Thoracic aorta (tissue), 2 donors: ENCODE measurements at places on chromosomes 2 and 18.
A peak's percentile ranks its signal among the peaks of the same experiment; 100 is the strongest.

GRCh38 chr18:2919600-2919999 is 72.8 kb downstream of the EMILIN2 start:
- DNase-seq: no peak

DNA sequence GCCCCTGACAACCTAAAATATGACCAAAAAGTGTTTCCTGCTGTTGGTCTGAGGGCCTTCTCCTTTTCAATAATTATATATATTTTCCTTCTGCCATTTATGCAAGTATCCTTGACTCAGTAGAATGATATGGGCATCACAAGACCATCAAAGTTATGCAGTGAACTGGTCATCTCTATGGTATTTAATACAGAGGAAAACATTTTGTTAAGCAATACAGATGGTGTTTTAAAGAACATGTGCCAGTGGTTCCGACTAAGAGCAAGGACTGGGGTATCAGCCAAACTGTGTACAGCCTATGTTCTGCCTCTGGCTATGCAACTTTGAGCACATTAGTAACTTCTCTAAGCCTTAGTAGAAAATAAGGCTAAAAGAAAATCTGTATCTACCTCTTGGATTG is 179.0 kb downstream of the TRABD2A start:
- no peak for DNase-seq

GRCh38 chr2:237291138-237291792 is 122.7 kb downstream of the COL6A3 start:
- DNase-seq: peak; percentile 90

- DNase-seq: no peak
Observed at GRCh38 chr18:61643884-61644647, 248.7 kb downstream of the RNF152 start.

DNA sequence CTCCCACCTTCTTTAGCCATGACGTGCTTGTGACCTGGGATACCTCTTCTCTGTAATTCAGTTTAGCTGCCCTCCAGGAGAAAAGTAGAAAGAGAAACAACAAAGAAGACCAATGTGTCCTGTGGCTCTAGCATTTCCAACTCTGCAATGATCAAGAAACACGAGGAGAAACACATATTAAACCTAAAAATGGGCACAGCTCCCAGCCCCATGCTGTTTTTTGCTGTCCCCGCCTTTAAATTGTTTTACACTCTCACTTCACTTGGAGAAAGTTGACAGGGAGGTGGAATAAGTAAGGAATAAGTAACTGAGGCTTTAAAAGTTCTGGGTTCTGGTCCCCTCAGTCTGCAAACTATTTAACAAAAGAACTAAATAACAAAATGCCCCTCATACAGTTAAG is 390.6 kb downstream of the TNS1 start:
- no peak for DNase-seq

- DNase-seq: no peak
Observed at GRCh38 chr2:25055376-25055920, 13.6 kb downstream of the EFR3B start.

DNA sequence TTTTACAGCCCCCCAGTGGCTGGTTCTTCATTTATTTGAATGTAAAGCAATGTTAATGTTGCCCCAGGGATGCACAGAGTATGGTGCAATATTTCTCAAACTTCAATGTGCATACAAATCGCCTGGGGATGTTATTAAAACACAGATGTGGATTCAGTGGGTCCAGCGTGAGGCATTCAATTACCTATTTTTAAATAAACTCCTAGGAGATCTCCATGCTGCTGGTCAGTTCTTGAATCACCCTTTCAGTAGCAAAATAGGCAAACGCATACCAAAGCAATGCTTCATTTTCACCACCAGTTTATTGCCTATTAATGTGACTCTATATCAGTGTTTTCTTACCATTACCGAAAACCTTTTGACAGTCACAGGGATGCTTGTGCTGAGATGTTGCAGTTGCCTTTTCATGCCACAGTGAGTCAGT is 530.7 kb downstream of the CBLN2 start:
- DNase-seq: no peak

DNA sequence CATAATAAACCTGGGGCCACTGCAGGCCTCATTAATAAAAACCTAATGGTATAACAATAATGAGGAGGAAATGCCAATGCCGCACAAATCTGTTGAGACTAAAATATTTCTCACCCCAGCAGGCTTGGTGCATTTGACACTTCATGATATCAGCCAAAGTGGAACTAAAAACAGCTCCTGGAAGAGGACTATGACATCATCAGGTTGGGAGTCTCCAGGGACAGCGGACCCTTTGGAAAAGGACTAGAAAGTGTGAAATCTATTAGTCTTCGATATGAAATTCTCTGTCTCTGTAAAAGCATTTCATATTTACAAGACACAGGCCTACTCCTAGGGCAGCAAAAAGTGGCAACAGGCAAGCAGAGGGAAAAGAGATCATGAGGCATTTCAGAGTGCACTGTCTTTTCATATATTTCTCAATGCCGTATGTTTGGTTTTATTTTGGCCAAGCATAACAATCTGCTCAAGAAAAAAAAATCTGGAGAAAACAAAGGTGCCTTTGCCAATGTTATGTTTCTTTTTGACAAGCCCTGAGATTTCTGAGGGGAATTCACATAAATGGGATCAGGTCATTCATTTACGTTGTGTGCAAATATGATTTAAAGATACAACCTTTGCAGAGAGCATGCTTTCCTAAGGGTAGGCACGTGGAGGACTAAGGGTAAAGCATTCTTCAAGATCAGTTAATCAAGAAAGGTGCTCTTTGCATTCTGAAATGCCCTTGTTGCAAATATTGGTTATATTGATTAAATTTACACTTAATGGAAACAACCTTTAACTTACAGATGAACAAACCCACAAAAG is 580.9 kb upstream of the TMEFF2 start:
- DNase-seq: no peak

- no peak for DNase-seq
Observed at GRCh38 chr2:238231809-238232208, 8.0 kb downstream of the HES6 start.

DNA sequence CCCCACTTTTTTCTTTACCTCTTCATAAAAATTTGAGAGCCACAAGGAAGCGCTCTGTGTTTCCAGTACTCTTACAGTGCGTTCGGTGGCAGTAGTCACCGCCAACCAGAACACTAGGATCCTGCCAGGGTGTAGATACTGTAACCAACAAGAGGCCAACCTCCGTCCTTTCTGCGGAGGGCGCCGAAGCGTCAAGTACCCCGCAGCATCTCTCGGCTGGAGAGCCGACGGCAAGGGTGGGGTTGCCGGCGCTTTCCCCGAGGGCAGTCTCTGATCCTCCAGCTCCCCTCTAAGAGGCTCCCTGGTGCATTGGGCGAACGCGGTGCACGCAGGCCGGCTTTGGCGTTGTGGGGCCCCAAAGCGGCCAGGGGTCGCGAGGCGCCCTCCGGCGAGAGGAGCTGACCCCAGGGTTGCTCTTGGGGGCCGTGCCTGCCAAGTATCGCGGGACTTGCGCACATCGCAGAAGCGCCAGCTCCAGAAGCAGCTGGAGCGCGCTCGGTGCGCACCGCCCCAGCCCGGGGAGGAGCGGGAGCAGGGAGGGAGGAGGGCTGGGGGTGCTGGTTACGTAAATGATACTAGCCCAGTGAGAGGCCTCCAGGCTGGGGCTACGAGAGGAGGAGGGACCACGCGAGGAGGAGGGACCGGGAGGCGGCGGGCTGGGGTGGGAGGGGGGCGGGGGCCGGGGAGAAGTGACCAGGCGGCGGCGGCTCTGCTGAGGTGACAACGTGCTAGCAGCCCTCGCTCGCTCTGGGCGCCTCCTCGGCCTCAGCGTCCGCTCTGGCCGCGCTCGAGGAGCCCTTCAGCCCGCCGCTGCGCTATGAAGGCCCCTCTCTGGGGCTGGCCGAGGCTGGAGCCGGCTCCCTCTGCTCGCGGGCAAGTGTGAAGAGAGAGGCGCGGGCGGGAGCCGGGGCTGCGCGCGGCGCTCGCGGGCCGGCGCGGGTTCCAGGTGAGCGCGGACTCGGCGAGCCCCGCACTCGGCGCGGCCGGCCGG is at the start of gene GALNT13:
GALNT13 (plus strand) TSS at position 692 of the 991 bp plus-strand sequence.
- DNase-seq: no peak

GRCh38 chr2:128536925-128537620 is 218.4 kb upstream of the HS6ST1 start:
- DNase-seq: no peak

- DNase-seq: no peak
Observed at GRCh38 chr2:189221811-189222467, 42.4 kb upstream of the COL5A2 start.

- no peak for DNase-seq
Observed at GRCh38 chr2:64203131-64203857, 59.1 kb upstream of the PELI1 start.

DNA sequence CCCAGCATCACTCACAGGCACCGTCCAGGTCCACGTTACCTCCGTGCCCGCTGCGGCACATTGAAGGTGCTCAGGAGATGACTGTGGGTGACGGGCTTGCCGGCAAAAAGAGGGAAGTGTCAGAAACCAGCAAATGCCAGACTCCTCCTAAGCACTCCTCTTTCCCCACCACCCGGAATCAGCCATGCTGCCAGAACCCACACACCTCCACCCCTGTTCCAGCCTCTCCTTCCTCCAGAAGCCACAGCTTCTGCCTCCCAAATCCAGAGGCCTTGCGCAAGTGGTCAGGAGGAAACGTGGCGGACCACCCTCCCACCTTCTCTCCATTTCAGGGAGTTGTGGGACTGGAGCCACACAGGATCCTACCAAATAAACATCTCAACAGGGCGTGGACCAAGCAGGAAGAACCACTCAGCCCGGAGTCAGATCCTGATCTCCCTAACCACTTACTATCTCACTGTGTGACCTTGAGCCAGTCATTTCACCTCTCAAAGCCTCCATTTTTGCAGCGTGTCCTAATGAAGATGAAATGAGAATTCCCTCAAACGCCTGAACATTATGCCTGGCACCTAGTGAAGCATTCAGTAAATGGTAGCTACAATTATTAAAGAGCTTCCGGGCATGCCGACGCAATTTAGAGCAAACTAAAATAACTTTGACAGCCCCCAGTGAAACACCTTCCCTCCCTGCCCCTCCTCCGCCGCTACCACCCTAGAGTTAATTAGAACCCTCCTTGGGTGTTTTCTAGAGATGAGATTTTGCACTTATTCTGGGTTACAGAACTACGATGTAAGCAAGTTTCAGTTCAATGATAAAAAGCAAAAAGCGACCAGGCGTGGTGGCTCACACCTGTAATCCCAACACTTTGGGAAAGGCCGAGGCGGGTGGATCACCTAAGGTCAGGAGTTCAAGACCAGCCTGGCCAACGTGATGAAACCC is 32.9 kb downstream of the SMAD7 start:
- DNase-seq: no peak

DNA sequence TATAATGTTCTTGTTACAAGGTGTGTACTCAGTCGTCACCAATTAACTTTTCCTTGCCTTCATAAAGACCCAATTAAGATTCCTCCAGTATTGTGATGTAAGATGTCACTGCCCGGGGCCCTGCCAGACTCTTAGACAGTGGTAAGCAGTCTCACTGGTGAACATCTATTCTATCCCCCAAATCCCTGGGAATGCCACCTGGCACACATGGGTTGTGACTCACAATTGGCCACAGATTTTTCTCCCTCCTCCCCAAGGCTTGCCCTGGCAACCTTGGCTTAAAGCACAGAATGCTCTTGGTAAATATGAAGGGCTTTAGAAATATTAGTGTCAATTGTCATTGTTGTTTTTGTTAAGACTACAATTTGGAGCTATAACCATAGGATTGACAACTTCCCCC is 287.9 kb downstream of the ETAA1 start:
- DNase-seq: no peak

GRCh38 chr2:15645300-15645699 is 53.6 kb downstream of the DDX1 start:
- DNase-seq: no peak

DNA sequence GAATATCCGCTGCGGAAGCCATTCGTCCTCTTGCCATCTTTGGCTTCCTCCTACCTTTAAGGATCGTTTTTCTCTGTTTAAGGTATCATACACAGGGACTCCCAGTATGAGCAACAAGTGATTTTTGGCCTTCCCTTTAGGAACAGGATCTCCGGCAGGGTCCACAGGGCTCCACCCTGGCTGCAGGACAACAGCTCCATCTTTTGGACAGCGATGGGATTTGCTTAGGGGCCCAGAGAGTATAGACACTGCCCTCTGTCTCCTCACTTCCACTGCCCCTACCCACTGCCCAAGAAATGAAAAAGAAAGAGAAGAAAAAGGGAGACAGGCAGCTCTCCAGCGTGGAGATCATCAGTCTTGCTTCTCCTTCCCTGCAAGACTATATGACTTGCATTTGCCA is 224.5 kb downstream of the UXS1 start:
- no peak for DNase-seq

DNA sequence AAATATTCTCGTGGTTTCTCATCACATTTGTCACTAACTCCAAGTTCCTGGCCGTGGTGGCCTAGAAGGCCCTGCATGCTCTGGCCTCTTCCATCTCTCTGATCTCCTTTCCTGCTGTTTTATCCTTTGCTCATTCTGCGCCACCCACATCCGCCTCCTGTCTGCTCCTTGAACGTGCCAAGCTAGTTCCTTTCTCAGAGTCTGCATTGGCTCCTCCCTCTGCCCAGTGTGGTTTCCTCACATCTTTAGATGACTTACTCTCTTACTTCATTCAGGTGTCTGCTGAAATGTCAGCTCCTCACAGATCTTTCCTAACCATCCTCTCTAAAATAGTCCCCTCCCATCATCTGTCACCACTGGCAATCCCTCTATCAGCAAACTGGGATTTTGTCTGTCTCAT is 158.6 kb upstream of the RBMS1 start:
- no peak for DNase-seq

GRCh38 chr2:54428108-54428831 is 27.9 kb upstream of the SPTBN1 start:
- DNase-seq: no peak

- DNase-seq: no peak
Observed at GRCh38 chr2:148594216-148594615, 50.3 kb upstream of the EPC2 start.

DNA sequence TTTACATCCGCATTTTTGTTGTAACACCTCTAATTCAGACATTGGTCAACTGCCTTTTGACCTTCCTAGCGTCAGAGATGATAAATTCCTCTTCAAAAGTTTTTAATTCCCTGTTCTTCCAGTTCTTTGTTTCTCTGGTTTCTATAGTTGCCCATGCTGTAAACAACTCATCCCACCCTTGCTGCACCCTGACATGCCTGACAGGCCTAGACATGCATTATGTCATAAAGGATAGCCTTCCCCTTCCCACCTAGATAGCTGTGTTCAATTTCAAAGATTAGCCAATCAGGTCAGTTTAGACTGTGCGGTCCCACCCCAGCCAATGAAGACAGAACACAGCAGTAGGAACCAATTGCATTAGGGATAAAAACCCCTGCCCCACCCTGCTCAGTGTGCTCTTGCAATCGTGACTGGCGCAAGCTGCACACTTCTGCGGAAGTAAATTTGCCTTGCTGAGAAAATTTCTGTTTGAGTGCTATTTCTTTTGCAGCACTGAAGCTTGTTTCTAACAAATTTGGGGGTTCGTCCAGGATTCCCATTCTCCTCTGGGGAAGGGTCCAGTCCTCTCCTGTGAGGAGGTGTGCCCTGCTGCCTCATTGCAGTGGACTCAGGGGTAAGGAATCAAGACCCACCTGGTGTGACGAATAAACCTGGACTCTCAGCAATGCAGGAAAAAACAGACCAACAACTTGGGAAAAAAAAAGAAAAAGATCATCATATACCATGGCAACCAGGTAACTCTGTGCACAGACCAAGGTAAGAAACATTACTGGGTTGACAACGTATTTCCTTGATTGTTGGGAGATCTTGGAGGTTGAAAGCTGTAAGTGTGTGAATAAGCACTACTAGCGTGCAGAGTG is 9.1 kb upstream of the SAP130 start:
- DNase-seq: no peak

GRCh38 chr2:136297312-136297711 is 179.4 kb upstream of the CXCR4 start:
- no peak for DNase-seq
